Prostate gland (tissue), 2 donors: ENCODE measurements at places on chromosomes 12 and 14. TPM values are rescaled to one million over a fixed set of nuclear protein-coding genes. Genes with fewer than 3 reads are reported as not detected.

Gene CPNE8
- total RNA-seq, result 3.5 TPM

Gene PZP
- not detected for total RNA-seq

Gene TAS2R10
- total RNA-seq, result not detected

DNA sequence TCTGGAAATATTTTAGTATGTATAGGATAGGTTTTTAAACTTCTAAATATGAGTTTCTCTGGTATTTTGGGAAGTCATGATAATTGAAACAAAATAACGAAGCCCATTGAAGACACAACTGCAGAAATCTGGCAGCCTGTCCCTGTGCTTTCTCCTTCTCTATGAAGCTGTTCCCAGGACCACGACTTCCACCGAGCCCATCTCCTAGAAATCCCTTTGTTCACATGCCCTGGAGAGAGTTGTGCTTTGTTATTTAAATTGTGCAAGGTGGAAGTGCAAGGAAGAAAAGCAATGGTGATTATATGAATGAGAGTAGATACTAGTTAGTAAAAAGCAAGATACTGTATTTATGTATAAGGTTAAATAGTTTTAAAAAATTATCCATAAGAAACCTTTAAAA lies 32.2 kb downstream of the STK38L start:
- DNase-seq, result no peak

GRCh38 chr12:76927170-76927784 lies 48.5 kb upstream of the CSRP2 start:
- H3K36me3 ChIP-seq, result no peaks in the 10 kb centered on the region
- H3K27ac ChIP-seq, result no peak overlapping the region
- peak; percentile 11 for DNase-seq
- H3K4me1 ChIP-seq, result no peaks in the 10 kb centered on the region
- no peaks in the 10 kb centered on the region for H3K27me3 ChIP-seq
- no peak overlapping the region for H3K4me3 ChIP-seq

DNA sequence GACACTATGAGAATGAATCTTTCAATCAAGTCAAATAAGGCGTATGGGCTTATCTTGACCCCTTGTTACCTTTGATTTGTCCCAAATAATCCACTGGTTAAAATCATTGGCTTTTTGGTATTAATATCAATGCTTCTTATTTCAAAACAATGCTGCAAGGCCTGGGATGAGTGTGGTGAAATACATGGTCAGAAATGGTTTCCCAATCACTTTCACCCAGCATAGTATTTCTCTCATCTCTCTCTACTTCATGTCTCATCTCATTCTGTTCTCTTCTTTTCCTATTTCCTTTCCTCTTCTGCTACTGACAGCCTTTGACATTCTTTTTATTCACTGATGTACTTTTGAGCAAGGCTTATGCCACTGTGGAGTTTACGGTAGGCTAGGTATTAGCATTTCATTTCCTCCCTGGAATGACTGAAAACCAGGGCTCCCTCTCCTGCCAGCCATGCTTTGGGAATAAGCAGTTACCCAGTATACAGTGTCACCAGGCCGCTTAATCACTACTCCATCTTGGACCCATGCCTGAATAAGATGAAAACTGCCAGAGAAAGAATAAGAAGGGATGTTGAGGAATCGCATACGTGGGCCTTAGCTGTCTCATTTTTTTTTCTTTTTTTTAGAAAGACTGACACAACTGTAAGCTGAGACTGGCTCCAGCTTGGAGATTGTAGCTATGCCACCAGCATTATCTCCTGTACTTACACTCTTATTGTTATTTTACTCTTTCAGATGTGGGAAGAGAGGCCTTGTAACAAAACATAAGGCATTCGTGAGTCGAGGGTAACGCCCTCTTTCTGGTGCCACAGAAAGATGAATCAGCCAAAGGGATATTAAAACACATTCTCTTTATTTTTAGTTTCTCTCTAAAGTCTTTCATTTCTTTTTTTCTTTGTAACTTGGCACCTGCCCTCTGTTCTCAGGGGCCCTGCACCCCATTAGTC lies 53.5 kb downstream of the IGF1 start:
- no peak for DNase-seq
- peak overlapping the region; percentile 8 for H3K27ac ChIP-seq
- no peak overlapping the region for H3K4me3 ChIP-seq
- H3K36me3 ChIP-seq, result no peaks in the 10 kb centered on the region
- H3K27me3 ChIP-seq, result no peaks in the 10 kb centered on the region

- H3K27me3 ChIP-seq, result no peaks in the 10 kb centered on the region
- H3K4me3 ChIP-seq, result peak overlapping the region; percentile 60
- H3K4me1 ChIP-seq, result no peaks in the 10 kb centered on the region
Measured at GRCh38 chr12:29782871-29783772, 620 bp downstream of the TMTC1 start.

DNA sequence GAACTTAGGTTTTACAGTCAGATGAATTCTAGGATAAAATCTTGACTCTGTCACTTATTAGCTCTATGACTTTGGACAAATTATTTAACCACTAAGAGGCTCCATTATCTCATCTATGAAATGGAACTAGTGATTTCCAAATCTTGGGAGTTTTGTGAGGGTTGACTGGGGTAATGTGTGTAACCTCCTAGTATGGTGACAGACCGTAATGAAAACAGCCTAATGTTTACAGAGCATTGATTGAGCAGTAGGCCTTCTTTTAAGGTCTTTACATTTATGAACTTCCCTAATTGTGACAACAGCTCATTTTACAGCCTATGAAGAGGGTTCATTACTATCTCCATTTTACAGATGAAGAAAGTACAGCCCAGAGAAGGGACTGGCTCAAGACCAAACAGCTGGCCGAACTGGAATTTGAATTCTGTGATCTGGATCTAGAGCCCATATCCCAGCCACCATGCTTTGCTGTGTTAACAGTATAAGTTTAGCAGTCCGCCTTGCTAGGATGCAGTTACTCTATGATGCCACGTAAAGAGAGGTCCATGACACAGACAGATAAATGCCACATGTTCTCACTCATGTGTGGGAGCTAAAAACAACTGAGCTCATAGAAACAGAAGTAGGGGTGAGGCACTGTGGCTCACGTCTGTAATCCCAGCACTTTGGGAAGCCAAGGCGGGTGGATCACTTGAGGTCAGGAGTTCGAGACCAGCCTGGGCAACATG lies 9.1 kb upstream of the FBXL14 start:
- H3K27ac ChIP-seq, result peak overlapping the region; percentile 92
- DNase-seq, result no peak
- no peaks in the 10 kb centered on the region for H3K36me3 ChIP-seq
- no peaks in the 10 kb centered on the region for H3K27me3 ChIP-seq

- no peak for DNase-seq
- no peaks in the 10 kb centered on the region for H3K4me1 ChIP-seq
- no peaks in the 10 kb centered on the region for H3K27me3 ChIP-seq
- no peak overlapping the region for H3K27ac ChIP-seq
- H3K4me3 ChIP-seq, result no peak overlapping the region
Measured at GRCh38 chr12:124094733-124095132, 121.7 kb downstream of the ZNF664 start.

DNA sequence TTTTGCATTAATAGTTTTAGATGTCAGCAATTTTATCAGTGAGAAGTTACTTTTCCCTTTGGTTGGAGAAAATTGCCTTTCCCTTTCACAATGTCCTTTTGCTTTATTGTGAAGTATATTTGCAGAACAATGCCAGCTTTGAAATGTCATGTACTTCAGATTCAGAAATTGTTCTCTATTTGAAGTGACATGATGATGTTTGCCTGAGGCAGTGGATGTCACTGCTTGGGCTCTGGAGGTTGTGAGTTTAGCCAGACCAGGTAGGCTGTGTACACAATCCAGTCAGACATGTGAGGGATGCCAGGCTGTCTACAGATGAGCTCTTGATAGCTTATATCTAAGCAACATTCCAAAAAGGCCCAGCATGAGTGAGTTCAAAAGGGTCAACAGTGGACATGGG lies 451.9 kb upstream of the FBXO33 start:
- H3K27ac ChIP-seq, result no peak overlapping the region
- no peaks in the 10 kb centered on the region for H3K36me3 ChIP-seq
- DNase-seq, result no peak
- H3K27me3 ChIP-seq, result no peaks in the 10 kb centered on the region

- no peaks in the 10 kb centered on the region for H3K27me3 ChIP-seq
- no peak for DNase-seq
- no peak overlapping the region for H3K27ac ChIP-seq
- no peaks in the 10 kb centered on the region for H3K4me1 ChIP-seq
- no peaks in the 10 kb centered on the region for H3K36me3 ChIP-seq
Measured at GRCh38 chr12:70078161-70078560, 165.1 kb upstream of the CNOT2 start.
